ENCODE measurements at places on chromosomes 16 and 17. TPM values are rescaled to one million over a fixed set of nuclear protein-coding genes. Genes with fewer than 3 reads are reported as not detected.

SLC7A6OS gene
- total RNA-seq: 11.5 TPM

MBTPS1 gene
- 61.1 TPM for total RNA-seq

FBXO47 gene
- not detected for total RNA-seq

XYLT1 gene
- 32.7 TPM for total RNA-seq

LSM12 gene
- total RNA-seq: 13.2 TPM

UNC13D gene
- total RNA-seq: 0.54 TPM

SPN gene
- not detected for total RNA-seq

KRT32 gene
- 0.09 TPM for total RNA-seq

GCGR gene
- total RNA-seq: not detected

SSTR5 gene
- not detected for total RNA-seq

INCA1 gene
- not detected for total RNA-seq

TBC1D3C gene
- total RNA-seq: not detected

TBX4 gene
- total RNA-seq: not detected

PRRT2 gene
- total RNA-seq: 7.7 TPM

EFNB3 gene
- 0.90 TPM for total RNA-seq

MARVELD3 gene
- total RNA-seq: not detected

CRYBA1 gene
- total RNA-seq: not detected

IL32 gene
- 7.6 TPM for total RNA-seq

CA4 gene
- total RNA-seq: not detected

KRTAP4-7 gene
- total RNA-seq: not detected

CCL18 gene
- total RNA-seq: not detected

TUBG1 gene
- total RNA-seq: 15.3 TPM

CHMP6 gene
- 17.4 TPM for total RNA-seq

KRTAP2-1 gene
- total RNA-seq: not detected

TERB1 gene
- total RNA-seq: 0.08 TPM

DUSP3 gene
- 37.5 TPM for total RNA-seq

STAC2 gene
- total RNA-seq: not detected

PCGF2 gene
- total RNA-seq: 4.8 TPM

GPR179 gene
- total RNA-seq: under 0.01 TPM

KRTAP1-5 gene
- not detected for total RNA-seq

C1QTNF1 gene
- total RNA-seq: 42.1 TPM

TM4SF5 gene
- total RNA-seq: not detected

NLK gene
- total RNA-seq: 7.1 TPM

MT1G gene
- not detected for total RNA-seq

GJC1 gene
- total RNA-seq: 21.1 TPM

FAM83G gene
- 9.5 TPM for total RNA-seq

CHRNE gene
- total RNA-seq: 4.9 TPM

CFAP119 gene
- total RNA-seq: 2.7 TPM

WDR81 gene
- 39.6 TPM for total RNA-seq

HEATR9 gene
- total RNA-seq: not detected

GRB7 gene
- 1.7 TPM for total RNA-seq

OR1A1 gene
- total RNA-seq: not detected

Data from fibroblast of the aortic adventitia (primary cell).